ENCODE measurements at places on chromosomes 4 and X.
A peak's percentile ranks its signal among the peaks of the same experiment; 100 is the strongest.

DNA sequence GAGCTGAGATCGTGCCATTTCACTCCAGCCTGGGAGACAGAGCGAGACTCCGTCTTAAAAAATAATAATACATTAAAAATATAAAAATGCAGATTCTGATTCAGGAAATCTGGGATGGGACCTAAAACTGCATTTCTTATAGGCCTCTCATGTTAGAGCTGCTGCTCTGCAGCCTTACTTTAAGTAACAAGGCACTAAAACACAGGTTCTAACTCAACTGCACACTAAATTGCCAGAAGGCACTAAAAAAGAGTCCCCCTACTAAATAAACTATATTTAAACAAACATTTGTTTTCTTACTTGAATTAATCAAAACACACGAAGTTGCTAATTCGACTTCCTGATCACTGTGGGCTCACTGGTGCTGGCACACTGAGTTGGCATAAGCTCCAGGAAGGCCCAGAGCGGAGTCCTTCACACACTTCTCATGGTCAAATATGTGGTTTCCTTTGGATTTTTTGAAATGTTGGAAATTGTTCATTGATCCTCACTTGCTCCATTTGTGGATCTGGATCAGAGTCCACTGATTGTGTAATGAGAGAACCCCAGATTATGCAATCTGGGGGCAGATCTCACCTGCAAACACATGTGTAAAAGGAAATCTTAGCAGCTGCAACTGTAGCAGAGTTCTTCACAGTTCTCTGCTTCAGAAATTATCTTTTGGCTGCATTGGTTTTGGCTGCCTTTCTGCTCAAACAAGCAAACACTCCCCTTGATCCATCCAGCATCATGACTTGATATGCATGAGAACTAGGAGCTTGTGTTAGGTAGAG is 59.3 kb downstream of the AFF1 start:
- DNase-seq = no peak

GRCh38 chr4:30821275-30821674 is 101.1 kb downstream of the PCDH7 start:
- DNase-seq = no peak

GRCh38 chr4:99529956-99530355 is 19.1 kb downstream of the C4orf17 start:
- DNase-seq = no peak

- peak; percentile 56 for DNase-seq
Measured at GRCh38 chr4:144787365-144788258, 141.7 kb downstream of the HHIP start.

DNA sequence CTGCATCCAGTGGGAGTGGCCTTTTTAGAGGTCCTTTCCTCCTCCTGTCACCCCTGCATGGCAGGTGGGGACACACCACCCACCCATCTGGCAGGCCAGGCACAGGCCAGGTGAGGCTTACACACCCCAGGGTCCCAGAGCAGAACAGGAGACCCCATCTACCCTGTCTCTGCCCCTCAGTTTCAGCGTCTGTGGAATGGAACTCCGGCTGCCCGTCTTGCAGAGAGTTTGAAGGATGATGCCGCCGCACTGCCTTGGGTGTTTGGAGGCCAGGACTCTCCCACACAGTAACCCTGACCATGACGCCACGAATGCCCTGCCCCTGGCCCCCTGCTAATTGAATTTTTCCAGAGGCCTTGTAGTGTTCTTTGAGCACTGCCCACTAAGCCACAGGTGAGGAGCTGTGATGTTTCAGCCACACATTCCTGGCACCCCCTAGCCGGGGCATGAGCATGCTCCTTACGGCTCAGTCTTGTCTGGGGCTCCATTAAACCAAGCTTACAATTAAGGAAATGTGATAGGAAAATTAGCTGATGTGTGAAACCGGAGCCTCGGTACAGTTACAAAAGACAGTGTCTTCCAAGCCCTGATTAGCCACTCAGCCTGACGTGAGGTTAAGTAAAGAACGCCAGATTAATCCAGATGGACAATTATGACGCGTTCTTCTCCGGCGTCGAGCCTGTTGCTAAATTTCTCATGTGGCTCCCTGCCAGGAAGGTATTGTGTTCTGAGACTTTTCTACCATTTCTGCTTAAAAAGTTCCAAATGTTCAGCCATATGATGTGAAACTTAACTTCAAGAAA is 39.3 kb downstream of the HMX1 start:
- DNase-seq = no peak

DNA sequence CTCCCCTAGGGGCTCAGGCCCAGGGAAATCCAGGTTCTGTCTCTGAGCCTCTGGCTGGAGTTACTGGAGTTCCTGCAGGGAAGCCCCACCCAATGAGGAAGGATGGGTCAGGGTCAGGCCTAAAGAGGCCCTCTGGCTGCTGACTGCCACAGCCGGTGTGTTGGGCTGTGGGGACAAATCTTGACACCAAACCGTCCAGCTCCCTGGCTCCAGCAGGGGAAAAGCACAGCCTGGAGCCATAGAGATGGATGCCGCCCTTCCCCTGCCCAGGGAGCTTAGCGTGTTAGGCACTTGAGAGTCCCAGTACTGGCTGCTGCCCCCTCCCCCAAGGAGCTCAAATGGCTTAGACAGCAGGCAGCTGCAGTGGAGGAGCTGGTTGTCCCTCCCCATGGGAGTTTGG is 321.3 kb upstream of the LCORL start:
- no peak for DNase-seq

DNA sequence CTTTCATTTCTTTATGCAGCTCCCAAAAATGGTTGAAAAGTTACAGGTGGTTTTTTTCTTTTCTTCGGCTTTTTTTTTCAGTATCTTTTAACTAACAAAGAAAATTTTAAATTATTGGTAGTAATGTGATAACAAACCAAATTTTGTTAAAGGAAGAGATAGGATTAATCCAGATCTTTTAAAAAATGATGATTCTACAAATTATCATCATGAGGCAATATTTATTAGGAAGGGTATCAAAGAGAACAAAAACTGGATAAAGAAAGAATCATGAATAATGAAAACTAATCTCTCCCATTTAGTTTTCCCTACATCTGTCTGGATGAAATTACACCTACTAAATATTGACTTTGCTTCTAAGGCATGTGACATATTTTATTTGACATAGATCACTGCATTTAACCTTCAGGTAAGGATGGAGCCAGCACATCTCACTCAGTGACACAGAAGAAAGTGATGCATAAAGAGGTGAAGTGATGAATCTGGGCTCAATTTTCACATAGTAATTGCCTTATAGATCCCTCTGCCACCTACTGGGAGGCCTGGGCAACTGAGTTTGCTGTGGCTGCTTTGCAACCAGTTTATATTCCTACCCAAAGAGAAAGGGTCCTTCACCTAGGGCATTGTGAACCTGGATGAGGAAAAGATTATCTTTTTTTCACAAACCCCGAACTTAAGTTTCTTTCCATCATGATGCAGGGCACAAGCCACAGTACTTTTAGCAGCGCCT is 155.6 kb downstream of the HNRNPD start:
- no peak for DNase-seq

- peak; percentile 49 for DNase-seq
Measured at GRCh38 chr4:26717332-26717731, 133.4 kb downstream of the TBC1D19 start.

DNA sequence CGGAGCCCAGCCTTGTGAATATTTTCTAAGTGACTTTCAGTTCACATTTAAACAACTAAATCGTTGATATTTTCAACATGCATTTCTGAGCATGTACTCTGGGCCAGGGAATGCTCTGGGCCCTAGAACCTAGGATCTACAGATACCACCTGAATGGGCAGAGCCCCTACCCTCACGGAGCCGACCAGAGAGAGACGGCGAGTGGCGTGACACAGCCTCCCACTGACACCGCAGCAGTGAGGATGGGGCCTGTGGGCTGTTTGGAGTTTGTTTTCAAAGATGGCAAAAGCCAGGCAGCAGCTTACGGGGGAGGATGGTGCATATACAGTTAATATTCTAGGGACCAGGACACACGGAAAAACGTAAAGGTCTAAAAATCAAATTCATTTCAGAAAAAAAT is 17.7 kb downstream of the NELFA start:
- no peak for DNase-seq

DNA sequence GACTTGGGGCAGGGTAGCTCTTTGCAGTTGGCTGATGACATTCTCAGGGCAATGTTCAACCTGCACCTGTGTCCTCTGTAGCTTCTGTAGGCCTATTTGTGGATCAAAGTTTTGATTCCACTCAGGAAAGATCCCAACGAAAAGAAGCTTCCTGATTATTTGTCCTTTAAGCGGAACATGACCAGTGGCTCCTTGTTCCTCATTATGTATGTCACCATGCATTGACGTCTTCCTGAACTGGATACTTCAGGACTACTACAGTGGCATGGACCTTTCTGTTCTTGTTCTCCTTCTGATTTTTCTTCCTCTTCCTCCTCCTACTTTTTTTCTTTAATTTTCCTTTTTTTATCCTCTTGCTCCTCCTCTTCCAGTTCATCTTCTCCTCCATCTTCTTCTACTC is 62.4 kb downstream of the NBDY start:
- DNase-seq = no peak

DNA sequence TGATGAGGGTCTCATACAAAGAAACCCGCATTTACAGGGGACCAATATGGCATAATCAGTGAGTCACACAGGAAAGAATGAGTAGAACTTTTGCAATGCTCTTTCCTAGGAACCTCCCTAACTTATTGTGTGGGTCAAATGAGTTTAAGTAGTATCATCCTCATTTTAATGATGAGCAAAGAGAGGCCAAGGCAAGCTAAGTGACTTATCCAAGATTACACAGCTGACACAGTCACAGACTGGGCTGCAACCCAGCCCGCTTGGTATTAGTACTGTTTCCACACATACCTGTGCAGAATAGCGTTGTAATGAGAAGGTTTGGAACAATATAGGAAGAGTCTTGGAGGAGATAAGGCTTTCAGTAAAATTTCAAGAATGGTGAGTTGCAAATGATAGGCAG is 91.0 kb upstream of the PPP1R2C start:
- DNase-seq = no peak

DNA sequence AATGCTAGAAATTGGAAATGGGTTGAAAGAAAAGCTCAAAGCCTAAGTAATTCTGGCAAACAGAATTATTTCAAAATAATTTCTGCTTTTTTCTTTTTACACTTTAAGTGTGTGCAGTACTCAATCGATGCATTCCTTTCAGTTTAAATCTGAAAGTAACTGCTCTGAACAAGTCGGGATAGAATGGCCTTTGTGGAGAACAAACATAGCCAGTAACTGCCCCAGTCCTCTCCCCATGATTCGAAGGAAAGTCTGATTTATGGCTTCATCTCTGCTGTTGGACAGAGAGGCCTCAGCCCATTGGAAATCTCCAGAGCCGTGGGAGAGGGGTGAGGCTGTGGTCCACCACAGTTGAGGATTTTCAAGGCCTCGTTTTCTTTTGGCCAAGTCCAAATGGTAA is 174.0 kb upstream of the TLL1 start:
- DNase-seq = no peak

GRCh38 chr4:173243917-173244658 is 75.5 kb downstream of the GALNT7 start:
- no peak for DNase-seq

- no peak for DNase-seq
Measured at GRCh38 chrX:28015993-28016392, 34.7 kb upstream of the DCAF8L1 start.

- peak; percentile 9 for DNase-seq
Measured at GRCh38 chr4:88230969-88231771, 53.2 kb downstream of the PPM1K start.

- no peak for DNase-seq
Measured at GRCh38 chr4:53234669-53235068, 131.2 kb downstream of the SCFD2 start.

DNA sequence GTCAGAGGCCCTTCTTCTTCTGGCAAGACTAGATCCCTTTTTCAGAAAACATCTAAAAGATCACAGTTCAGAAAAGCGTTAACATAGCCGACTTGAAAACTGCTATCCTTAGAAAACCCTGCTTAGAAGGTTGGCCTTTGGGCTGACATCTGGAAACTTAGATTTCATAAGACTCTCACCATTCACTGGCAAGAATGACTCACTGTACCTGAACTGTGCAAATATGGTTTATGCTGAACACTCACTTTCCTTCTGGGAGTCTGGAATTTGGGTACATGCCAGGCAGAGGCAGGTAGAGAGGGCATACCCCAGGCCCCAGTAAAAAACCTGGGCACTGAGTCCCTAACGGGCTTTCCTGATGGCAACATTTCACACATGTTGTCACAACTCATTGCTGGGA is 88.8 kb upstream of the GPC3 start:
- no peak for DNase-seq

DNA sequence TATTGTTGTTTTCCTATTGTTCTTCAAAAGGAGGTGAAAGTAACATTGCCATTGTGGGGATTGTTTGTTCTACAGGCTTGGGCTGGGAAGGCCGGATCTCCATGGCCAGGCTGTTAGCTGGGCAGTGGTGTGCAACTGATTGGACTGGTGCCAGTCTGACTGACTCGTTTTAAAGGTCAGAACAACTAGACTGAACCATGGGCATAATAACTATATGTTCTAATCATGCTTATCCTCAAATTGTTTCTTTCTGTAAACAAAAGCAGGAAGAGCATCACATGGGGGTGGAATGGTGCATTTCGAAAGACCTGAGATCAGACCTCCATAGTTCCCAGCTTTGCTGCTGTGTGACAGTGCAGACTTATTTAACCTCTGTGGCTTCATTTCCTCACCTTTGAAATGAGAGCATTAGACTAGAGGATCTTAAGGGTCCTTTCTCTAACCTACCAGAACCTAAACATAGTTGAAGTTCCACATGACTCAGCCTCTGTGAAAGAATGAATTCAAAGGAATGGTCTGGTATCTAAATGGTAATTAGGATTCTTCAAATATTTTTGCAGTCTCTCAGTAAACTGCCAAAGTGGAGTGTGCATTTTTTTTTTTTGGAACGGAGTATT is 66.7 kb upstream of the PGRMC2 start:
- peak; percentile 91 for DNase-seq

GRCh38 chr4:85780664-85781063 is 305.7 kb downstream of the ARHGAP24 start:
- peak; percentile 54 for DNase-seq

GRCh38 chr4:15396157-15396800 is 31.6 kb upstream of the C1QTNF7 start:
- peak; percentile 27 for DNase-seq

GRCh38 chrX:14029039-14029424 is 660 bp downstream of the GEMIN8 start:
- peak; percentile 3 for DNase-seq

- peak; percentile 82 for DNase-seq
Measured at GRCh38 chr4:38132107-38132673, 172.0 kb downstream of the PTTG2 start.

DNA sequence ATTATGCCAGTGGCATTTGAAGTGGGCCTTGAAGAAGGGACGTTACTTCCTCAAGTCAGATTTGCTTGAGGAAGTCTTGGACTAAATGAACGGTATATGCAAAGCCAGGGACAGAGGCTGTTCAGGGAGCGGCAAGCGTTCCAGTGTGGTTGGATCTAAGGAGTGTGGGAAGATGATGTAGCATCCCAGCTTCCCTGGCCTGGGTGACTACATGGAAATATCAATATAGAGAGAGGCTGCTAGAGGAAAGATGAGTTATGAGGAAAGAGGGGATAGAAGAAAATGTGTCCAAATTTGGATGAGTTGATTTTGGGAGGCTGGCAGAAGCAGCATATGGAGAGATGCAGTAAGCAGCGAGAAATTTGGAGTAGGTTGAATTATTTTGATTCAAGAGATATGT is 432.5 kb upstream of the TENM3 start:
- no peak for DNase-seq
